Activated gamma-delta T cell treated with anti-CD3 and anti-CD28 coated beads, Interleukin-2, amount 50 U/mL, for 16 hours (primary cell): ENCODE measurements at places on chromosomes 3 and 15.

- no peak for DNase-seq
These were observed 29.1 kb upstream of the GOLIM4 start for GRCh38 chr3:168124791-168125190.

DNA sequence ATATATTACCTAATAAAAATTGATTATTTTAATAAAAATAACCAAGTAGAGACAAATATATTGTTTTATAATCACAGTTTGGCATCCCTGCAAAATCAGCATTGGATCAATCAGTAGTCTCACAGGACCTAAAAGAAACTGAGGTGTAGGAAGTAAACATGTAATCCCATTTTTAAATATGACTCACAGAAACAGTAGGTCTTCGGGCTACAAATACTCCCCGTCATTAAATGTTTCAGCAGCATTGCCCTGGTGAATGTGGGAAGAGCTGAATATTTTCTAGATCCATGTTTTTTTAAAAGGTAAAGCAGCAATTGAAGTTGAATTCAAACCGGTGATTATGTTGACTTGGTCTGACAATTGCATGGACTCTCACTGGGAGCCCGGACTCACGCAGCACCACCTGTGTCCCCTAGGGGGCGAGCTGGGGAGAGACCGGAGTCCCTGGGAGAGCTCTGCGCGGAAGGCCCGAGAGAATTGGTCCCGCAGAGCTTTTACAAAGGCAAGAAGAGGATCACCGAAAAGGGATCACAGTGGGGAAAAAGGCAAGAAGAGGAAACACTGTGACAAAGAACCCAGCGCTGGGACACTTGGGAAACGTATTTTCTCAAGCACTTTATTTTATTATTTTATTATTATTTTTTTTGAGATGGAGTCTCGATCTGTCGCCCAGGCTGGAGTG lies 17.2 kb upstream of the USP3 start:
- peak; percentile 84 for DNase-seq

DNA sequence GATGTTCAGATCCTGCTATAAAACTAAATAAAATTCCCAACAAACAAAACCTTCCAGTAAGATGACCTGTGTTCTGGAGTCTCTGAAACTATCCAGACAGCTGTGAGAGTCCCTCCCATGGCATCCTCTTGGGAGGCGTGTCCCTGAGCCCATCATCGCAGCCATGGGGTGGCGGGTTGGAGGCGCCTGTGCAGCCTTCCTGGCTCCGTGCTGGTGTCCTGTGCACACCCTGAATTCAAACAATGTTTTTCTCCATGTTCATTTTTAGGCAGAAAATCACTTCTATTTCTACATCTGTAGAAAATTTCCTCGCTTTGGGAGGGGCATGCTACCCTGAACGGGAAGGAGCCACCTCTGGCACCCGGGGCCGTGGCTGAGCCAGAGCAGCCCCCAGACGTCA lies 19.4 kb upstream of the OCA2 start:
- DNase-seq: no peak

GRCh38 chr3:71441217-71441924 lies 142.2 kb downstream of the FOXP1 start:
- no peak for DNase-seq

DNA sequence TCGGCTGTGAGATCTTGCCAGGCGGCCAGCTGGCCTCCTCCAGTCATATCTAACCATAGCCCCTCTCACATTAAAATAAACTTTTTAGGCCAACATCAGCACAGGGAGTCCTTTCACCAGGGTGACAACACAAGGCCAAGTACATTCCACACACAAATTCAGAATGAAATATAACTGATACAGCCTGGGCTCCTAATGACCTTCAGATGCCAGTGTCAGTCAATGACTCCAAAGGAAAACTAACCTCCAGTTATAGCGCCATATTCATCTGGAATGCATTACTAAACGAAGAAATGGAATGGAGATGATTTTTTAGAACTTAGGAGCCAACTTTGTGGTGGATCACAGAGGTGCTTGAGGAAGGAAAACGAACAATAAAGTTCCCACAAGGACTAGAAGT lies 205.4 kb downstream of the GREM1 start:
- DNase-seq: no peak
